Left colon (tissue), 2 donors: ENCODE measurements at places on chromosomes 3 and 15.

DNA sequence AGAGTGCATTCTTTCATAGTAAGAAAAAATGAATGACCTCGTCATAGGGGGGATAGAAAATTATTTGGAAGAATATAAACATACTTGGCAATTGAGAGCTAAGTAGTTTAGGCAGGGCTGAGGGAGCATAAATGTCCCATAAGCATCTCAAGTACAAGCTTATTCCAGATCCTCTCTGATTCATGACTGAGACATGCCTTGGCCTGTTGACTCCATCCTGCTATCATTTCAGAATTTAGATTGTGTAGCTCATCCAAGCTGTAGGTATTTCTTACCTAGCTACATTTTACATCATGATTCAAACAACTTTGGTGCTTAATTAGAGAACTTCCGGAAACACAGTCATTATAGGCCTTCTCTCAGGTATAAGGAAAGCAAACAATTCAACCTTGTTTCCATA, 12.3 kb downstream of the POGLUT1 start:
- DNase-seq, result no peak

- no peak for DNase-seq
These were observed 153.8 kb upstream of the CTNNB1 start for GRCh38 chr3:41045491-41045890.

GRCh38 chr3:78764634-78765033, 1003.2 kb downstream of the ROBO1 start:
- no peak for DNase-seq

GRCh38 chr3:125069452-125069851, 13.7 kb upstream of the HEG1 start:
- no peak for DNase-seq

GRCh38 chr3:60186359-60186758, 1064.9 kb downstream of the FHIT start:
- DNase-seq, result no peak

- no peak for DNase-seq
These were observed 981.3 kb upstream of the ALCAM start for GRCh38 chr3:104385421-104385820.

- DNase-seq, result no peak
These were observed 2.0 kb downstream of the KLF15 start for GRCh38 chr3:126355251-126355650.

DNA sequence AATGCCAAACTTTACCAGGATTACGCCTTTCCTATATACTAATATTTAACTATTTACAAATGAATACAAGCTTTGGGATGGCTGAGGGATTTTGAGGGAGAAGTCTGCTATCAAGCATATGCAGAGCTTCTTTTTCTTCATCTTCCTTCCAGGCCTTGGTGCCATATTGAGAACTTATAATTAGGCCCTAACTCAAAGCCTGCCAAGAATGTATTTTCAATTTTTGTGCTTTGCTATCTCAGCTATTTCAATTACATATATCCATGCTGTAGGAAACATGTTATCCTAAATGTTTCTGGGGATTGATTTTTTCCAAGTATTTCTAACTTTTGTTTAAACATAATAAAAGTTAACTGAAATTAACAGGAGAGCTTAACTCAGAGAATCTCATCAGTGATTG, 425.0 kb upstream of the GRM7 start:
- DNase-seq, result no peak

- no peak for DNase-seq
These were observed 20.5 kb downstream of the TSC22D2 start for GRCh38 chr3:150428562-150428961.

GRCh38 chr15:57572468-57572867, 19.2 kb upstream of the MYZAP start:
- DNase-seq, result no peak

DNA sequence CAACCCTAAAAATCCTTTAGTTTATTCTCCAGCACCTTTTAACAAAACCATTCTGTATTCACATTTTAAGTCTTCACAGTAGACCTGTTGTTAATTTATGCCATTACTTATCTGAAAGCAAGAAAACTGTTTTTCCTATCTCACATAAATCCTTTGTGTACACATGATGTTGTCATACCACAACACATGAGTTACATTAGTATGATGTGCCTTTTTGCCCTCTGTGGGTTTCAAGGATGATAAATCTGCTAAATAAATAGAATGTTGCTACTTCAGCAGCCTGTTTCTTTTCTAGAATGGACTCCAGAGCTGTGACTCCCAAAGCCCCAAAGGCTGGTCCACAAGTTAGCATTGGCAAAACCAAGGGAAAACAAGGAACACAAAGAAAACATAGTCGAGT, 151.6 kb downstream of the SERPINI1 start:
- DNase-seq, result no peak

DNA sequence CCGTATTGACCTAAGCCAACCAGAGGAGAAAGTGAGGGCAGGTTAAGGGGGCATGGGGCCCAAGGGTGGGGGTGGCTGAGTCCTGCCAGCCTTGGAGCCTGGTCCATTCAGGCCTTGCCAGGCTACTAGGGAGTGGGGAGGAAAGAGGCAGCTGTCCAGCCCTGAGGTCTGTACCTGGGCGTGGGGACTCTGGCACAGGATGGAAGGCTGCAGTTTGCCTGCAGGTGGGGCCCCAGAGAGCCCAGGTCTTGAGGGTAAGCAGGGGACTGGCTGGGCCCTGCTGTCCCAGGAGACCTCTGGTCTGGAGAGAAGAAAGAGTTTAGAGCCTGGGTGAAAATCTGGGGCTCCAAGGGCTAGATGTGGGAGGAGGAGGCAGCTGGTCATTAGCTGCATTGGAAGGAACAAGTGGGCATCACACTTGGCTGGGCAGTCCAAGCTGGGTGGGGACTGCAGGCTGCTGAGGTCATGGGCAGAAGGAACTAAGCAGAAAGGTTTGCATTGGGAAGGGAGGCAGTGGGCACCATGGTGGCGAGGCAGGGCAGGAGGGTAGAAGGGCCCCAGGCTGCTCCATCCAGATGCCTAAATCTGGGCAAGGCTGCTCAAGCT, 108.4 kb downstream of the OXNAD1 start:
- DNase-seq, result no peak

DNA sequence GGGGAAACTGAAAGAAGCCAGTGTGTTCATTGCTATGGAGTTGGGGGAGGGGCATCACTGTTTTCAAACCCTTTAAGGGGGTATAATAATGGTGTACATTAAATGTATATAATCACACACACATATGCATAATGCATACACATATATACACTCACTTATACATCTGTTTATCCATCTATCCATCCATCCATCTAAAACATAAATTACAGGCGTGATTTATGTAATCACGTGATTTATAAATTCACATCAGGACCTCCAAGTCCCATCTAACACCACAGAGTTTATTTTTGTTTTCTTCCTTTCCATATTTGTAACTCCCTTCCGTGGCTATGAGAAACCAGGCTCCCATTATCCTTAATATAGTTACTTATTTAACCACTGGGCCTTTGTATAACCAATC, 39.8 kb downstream of the GRAMD1C start:
- DNase-seq, result no peak

DNA sequence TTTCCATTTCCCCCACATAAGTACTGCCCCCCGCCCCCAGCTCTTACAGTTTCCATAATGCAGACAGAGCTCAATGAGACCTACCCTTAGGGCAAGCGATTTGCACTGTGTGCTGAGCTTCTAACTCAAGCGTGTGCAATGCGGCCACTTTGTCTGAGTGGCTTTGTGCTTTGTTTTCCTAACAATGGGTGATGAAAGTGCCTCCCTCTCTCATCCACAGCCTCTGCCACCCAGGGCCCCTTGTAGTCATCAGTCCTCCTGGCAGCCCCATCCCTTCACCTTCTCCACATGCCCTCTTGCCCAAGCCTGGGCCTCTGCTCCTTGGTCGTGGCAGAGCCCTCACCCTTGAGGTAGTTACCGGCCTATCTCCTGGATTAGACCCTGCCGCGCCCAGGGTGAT, 17.2 kb downstream of the DAPK2 start:
- no peak for DNase-seq

DNA sequence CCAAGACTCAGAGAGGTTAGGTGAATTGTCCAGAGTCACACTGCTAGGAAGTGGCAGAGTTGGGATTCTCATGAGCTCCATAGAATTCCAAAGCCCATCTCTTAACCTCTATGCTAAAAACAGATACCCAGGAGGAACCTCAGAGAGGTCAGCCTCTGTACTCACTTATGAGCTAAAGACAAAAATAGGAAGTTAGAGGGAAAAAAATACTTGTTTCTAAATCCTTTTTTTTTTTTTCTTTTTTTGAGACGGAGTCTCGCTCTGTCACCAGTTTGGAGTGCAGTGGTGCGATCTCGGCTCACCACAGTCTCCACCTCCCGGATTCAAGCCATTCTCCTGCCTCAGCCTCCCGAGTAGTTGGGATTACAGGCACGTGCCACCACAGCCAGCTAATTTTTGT, 31.4 kb downstream of the FSD2 start:
- DNase-seq, result no peak

- no peak for DNase-seq
These were observed 75.6 kb downstream of the VPS8 start for GRCh38 chr3:184887574-184887973.

DNA sequence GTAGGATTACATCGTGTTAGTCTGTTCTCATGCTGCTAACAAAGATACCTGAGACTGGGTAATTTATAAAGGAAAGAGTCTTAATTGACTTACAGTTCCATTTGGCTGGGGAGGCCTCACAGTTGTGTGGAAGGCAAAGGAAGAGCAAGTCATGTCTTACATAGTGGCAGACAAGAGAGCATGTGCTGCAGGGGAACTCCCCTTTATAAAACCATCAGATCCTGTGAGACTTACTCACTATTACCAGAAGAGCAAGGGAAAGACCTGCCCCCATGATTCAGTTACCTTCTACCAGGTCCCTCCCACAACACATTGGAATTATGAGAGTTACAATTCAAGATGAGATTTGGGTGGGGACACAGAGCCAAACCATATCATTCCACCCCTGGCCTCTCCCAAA, 3.4 kb downstream of the SLC25A26 start:
- no peak for DNase-seq

GRCh38 chr15:74369084-74369745, 1.8 kb upstream of the CYP11A1 start:
- DNase-seq, result no peak

DNA sequence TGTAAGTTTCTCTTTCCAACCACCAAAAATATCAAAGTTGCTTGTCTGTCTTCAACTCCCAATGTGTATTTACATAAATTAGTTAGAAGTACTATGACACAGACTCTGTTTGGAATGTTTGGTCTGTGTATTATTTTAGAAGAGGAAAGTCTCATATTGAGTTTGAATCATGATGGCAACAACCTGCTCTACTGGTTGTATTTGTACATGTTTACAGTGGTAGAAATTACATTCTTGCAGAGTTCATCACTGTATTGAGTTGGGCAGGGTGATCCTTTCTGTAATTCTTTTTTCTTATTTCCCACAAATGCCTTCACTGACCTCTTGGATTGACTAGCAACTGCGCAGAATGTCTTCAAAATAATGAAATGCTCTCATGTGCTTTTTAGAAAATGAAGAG, 149.6 kb downstream of the CHL1 start:
- no peak for DNase-seq

DNA sequence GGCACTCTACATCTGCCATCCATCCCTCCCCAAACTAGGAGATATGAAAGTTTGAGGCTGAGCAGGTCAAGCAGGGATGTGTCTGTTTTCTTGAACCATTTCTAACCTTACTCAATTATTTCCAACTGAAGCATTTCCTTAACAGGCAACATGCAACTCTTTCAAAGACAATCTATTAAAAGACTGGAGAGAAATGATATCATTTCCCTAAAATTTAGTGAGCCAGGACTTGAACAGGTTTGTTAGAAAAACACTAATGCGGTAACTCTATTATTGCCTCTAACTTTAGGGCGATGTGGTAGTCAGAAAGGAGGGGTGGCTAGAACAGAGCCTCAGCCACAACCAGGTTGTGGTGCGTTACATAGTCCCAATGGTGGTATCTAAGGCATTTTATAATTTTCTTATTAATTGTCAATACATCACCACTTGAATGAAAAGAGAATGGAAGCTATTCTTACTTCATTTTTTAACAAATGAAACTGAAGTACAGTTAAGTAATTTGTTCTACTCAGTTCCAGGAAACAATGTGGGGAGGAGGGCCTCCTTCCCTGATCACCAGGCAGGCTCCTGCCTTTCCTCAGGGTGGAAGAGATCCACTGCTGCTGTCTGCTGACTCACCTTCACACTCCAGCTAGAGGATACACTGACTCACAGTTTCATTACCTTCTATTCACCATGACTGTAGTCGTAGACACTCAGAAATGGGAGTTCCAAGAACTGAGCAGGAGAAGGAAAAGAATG, 22.8 kb downstream of the MYO1E start:
- no peak for DNase-seq

GRCh38 chr3:13690636-13691035, 141.7 kb downstream of the FBLN2 start:
- DNase-seq, result no peak

GRCh38 chr3:101387351-101387750, 67.0 kb upstream of the IMPG2 start:
- DNase-seq, result no peak

DNA sequence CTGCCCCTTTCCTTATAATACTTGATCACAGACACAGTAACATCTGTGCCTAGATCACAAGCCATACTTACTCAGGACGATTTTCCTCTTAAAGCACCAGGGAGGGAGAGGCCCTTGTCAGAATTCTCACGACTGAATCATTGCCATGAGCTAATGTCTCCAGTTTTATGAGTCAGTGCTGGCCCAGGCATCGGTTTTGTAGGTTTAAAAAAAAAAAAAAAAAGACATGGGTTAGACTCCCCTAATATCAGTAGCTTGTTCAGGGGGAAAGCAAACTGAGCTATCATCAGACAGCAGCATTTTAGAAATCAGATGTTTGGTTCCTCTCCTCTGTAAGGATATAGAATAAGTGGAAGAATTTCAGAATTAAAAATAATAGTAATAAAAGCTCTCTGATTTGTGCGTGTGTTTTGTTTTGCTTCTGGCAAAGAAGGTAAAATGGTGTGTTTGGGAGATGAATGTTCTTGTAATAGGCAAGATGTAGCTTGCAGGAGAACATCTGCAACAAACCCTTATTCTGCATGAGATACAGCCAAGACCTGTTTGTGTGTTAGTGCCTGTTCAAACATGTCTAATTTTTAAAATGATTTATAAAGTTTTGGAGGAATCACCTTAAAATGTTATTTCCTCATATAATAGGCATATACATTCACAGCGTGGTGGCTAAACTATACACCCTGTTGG, 193.6 kb downstream of the TP63 start:
- no peak for DNase-seq

DNA sequence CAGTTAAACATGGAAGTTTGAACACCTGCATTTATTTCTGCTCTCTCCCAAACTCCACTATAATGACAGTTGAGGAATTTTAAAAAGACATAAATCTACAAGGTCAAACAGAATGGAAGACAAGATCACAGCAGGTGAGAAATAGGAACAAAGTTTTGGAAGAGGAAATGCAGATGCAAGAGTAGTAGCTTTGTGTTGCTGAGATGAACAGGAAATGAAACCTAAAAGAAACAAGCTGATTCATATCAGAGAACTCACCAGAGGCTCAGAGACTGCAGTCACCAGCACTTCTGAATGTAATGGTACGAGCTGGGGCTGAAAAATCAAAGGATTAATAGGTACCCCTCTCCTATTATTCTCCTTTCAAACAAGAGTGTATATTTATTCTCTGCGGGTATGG, 459.9 kb downstream of the RAP2B start:
- DNase-seq, result no peak

GRCh38 chr15:46232471-46232870, 597.6 kb downstream of the SQOR start:
- DNase-seq, result no peak

GRCh38 chr3:82474711-82475110, 713.3 kb upstream of the GBE1 start:
- no peak for DNase-seq
